Choroid plexus epithelial cell (primary cell): ENCODE measurements at places on chromosomes 4 and X.

DNA sequence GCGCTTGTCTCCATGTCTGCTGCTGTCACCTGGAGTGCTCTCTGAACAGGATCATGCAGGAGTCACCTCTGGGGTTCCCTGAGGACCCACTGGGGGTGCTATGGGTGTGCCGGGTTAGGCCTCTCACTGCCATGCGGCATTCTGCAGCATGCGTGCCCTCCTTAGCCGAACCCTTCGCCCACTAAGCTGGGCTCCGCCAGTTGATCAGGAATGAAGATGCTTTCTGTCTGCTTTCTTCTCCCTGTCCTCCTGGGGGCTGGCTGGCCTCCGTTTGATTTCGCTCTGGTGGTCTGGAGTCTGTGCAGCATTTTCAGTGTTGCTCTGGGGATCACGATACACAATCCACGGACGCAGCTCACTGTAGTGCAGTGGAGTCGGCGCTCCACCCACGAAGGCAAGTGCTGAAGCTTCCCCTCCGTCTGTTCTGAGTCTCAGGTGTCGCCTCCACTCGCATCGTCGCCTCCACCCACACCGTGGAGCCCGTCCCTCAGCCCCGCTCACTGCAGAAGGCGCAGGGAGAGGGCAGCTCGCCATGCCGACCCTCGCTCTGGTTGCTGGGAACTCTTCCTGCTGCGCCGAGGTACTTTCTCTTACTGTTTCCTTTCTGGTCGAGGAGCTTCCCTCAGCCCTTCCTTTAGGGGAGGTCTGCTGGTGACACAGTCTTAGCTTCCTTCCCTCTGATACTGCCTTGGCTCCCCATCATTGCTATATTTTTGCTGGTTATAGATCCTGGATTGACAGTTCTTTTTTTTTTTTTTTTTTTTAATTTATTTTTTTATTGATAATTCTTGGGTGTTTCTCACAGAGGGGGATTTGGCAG, 29.2 kb downstream of the LETM1 start:
- DNase-seq: no peak

DNA sequence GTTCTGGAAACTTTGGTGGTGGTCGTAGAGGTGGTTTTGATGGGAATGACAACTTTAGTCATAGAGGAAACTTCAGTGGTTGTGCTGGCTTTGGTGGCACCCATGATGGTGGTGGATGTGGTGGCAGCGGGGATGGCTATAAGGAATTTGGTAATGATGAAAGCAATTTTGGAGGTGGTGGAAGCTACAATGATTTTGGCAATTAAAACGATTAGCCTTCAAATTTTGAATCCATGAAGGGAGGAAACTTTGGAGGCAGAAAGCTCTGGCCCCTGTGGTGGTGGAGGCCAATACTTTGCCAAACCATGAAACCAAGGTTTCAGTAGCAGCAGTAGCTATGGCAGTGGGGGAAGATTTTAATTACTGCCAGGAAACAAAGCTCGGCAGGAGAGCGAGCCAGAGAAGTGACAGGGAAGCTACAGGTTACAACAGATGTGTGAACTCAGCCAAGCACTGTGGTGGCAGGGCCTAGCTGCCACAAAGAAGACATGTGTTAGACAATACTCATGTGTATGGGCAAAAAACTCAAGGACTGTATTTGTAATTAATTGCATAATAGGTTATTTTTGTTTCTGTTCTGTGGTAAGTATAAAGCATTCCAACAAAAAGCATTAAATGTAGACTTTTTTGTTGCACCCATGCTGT, 23.2 kb upstream of the SOD3 start:
- DNase-seq: no peak

DNA sequence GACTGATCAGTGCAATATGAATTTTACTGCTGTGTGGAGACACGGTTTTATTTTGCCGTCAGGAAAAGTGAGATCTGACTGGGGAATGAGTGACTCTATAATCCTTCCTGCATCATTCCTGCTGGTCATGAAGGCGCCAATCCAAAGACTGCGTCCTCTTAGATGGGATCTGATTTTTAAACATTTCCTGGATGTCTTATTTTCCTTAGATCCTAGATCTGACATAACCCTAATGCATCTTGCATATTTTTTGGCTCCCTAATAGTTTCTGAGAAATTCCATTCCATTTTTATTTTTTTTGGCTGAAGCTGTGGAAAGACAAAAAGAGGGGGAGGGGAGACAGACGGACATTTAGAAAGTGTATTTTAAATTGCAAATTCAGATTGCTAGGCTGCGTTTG, 454.9 kb upstream of the FAT1 start:
- DNase-seq: no peak

DNA sequence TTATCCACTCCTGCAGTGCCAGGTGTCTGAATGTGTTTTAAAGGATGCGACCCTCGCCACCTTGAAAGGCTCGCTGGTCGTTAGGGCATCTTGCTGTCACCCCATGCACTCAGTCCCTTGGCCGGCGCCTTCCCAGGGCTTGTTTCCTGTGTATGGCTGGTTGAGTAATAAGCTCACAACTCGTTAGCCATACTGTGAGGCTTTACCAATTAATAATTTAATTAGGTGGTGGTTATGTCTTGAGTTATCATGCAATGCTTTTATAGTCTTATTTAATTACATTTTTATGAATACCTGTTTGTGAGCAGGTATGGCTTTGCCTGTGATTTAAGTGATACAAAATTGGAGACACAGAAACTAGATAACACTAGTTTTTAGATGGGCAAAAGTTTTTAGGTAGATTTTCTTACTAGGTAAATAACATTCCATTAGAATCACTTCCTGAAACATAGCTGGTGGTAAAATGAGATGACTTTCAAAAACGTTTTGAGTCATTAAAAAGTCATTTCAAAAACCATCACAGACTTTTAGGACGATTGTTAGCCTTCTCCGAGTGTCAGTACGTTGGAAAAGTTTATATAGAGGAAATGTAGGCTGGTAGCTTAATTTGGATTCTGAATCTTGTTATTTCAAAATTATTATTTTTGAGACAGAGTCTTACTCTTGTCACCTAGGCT, 18.2 kb downstream of the PTTG2 start:
- DNase-seq: no peak

- peak; percentile 2 for DNase-seq
These were observed 235.9 kb upstream of the DMD start for GRCh38 chrX:33447285-33447684.

GRCh38 chr4:109947918-109948317, 35.2 kb downstream of the EGF start:
- no peak for DNase-seq

- DNase-seq: no peak
These were observed 490.4 kb upstream of the ZFP42 start for GRCh38 chr4:187504974-187505797.

- peak; percentile 29 for DNase-seq
These were observed 12.1 kb downstream of the FRG2 start for GRCh38 chr4:190014771-190015537.

DNA sequence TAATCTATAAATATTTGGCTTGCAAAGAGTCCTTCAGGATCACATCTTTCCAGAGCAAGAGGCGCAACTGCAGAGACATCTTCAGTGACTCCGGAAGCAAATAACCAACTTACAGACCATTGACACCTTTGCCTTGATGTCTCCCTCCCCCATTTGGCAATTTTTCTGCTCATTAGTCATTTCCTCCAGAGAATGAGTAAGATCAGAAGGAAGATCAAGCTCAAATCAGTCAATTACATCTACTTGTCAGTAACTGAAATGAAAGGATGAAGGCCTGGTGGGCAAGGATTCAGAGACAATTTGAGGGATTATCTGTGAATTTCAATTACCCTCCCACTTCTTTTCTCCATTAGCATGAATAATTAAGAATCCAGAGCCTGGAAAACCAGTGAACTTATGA, 665.6 kb upstream of the CPEB2 start:
- DNase-seq: no peak

DNA sequence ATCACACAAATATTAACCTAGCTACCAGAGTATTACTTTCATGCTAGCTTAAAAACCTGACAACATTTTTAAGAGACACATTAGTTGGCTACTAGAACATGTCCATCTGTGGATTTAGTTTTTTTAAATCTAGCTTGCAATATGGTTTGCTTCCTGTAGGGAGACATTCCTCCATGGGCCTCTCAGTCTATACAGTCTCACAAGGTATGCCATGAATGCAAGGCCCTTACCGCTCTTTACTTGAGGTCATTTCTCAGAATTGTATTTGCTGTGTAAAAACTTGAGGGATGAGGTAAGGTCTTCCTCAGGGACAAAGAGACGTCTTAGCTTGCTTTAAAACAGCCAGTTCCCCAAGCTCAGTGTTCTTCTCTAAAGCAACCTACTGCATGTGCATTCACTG, 26.9 kb downstream of the UBA6 start:
- peak; percentile 39 for DNase-seq

GRCh38 chr4:65007841-65008439, 598.7 kb upstream of the TECRL start:
- DNase-seq: peak; percentile 65

- DNase-seq: no peak
These were observed 243.4 kb downstream of the AR start for GRCh38 chrX:67787196-67787595.

- no peak for DNase-seq
These were observed 5.7 kb downstream of the FAM50A start for GRCh38 chrX:154449618-154450017.

DNA sequence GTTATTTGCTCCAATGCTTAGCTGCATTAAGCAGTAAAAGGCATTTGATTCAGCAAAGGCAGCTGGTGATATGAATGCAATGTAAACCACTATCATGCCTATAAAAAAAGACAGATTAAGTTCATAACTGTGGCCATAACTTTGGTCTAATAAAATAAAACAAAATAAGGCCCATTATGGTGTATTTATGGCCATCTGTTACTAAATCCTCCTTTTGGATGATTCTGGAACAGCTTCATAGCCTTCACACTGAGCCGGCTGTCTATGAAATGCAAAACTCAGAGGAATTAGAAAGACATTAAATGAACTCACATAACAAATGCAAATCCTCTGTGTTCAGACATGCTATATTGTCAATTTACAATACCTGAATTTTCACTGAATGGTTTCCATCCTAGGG, 223.7 kb upstream of the FAT4 start:
- DNase-seq: no peak

GRCh38 chr4:131470360-131470759, 1678.7 kb upstream of the PCDH10 start:
- DNase-seq: no peak

GRCh38 chrX:84715315-84715714, 213.1 kb upstream of the HDX start:
- DNase-seq: no peak

- DNase-seq: no peak
These were observed 61.9 kb downstream of the PRSS12 start for GRCh38 chr4:118290951-118291350.
